ENCODE measurements at places on chromosomes 2 and 18.
A peak's percentile ranks its signal among the peaks of the same experiment; 100 is the strongest.

DNA sequence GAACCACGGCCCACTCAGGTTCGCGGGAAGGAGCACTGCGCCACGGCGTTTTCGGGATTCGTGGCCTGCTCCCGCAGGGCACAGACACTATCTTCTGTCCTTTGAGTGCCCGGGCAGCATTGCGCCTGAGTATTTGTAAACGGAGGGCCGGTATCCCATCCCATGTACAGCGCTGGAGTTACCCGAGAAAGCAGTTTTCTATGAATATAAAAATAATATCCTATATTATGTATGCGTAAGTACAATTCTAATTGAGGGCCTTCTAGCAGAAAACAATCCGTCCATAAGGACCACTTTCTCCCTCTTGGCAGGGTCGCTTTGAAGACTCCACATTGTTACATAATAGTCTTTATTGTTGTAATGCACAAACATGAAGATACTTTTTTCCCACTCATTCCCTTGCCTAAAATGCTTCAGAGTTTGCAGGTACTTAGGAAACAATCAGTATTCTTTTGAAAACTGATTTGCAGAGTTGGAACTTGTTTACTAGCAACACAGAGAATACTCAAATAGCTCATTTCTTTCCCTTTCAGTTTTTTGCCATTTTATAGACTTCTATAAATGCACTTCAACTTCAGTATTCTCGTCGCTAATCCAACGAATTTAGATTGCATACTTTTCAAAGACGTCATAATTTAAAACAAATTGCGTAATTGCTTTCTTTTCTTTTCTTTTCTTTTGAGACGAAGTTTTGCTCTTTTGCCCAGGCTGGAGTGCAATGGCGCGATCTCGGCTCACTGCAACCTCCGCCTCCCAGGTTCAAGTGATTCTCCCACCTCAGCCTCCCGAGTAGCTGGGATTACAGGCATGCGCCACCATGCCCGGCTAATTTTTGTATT lies 1.0 kb upstream of the REV1 start:
- DNase-seq, result peak; percentile 27

DNA sequence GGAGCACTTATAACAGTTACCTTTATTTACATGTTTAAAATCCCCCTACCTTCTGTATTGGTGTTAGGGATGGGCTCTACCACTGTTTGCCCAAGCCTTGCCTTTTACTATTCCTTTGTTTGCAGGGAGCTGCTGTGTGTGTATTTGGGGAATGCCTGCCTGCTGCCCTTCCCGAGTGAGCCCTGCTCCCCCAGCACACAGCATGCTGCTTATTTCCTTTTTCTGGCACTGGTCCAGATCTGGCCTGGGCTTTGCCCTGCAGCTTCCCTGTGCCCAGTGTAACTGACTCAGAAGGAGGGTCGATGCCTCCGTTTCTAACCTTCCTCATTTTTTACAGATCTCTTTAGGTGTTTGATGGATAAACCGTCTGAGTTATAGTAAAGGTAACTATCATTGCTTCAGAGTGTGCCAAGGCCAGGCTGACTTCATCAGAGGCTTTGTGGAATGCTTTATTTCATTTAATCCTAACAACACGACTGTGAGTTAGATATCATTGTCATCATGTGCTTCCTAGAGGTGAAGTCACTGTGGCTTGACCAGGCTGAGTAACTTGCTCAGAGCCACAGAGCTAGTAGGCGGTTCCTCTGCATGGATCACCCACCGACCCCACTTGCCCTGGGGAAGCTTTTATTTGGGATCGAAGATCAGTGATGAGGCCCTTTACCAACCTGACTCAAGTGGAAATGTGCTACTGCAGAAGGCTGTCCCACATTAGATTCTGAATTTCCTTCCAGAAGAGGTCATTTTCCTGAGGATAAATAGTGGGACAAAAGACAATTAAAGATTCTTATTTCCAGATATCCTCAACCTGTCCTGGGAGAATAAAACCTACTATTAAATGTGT lies 238.8 kb downstream of the ZNF407 start:
- DNase-seq, result no peak

GRCh38 chr2:201860636-201861066 lies 54.3 kb downstream of the CDK15 start:
- peak; percentile 68 for DNase-seq

- DNase-seq, result no peak
Observed at GRCh38 chr18:58316396-58317342, 272.6 kb downstream of the NEDD4L start.

- DNase-seq, result peak; percentile 45
Observed at GRCh38 chr2:169393068-169393590, 30.8 kb upstream of the LRP2 start.

GRCh38 chr2:57615855-57616556 lies 430.6 kb upstream of the VRK2 start:
- DNase-seq, result no peak

GRCh38 chr18:47917923-47918610 lies 12.4 kb downstream of the SMAD2 start:
- DNase-seq, result no peak

- DNase-seq, result no peak
Observed at GRCh38 chr18:34880882-34881834, 160.1 kb upstream of the MAPRE2 start.

DNA sequence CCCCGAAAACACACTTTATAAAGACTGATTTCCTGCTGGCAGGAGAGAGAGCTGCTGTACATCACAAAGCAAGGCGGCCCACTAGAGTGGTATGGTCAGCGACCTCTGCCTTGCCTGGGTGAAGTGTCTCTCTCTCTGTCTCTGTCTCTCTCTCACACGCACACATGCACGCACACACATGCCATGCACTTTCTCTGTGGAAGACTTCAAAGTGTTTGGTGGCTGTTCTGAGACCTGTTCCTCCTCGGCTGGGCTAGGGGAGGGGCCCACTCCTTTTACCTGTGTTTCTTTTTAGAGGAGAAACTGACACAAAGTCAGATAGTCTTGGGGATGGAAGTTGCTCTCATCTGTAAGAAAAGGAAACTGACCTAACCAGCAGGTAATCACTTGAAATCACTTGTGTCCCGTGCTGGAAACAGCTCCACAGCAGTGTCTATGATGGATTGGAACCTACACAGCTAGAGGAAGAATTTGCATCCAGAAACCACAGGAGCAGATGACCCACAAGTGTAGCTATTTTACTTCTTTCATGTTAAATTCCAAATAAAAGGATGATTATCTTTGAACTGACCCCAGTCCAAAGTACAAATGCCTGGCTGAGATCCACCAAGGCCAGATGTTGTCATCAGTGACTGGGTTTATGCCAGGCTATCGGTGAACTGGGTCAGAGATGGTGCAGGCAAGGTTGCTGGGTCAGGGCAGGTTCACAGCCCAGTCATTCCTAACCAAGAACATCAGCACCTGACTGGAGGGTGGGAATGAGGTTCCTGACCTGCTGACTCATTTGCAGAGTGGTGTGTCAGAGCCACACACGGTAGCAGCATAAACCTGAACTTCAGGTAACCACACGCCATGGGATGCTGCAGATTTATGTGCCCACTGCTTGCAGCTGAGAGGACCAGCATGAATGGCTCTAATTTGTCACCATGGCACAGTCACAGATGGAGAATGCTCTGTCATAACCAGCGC lies 63.0 kb downstream of the NPAS2 start:
- DNase-seq, result peak; percentile 82

All from RWPE1 (cell line).